ENCODE measurements at places on chromosomes 16 and 17.

GRCh38 chr16:22671301-22672076 is 142.5 kb upstream of the HS3ST2 start:
- DNase-seq: no peak

DNA sequence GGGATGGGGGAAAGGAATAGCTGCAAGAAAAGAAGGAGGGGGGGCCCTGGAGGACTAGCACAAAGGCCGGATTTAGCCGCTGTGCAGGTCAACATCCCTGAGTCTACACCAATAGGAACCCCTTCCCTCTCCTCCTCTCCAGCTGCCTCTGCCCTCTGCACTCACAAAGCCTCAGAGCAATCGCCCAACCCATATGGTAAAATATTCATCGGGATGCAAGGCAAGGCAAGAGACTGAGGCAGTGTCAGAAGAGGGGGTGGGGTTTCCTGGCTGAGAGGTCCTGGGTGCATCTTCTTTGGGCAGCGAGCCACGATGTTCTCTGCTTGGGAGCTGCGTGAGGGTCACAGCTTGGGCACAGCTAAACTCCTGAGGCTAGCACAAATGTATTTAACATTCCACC is 115.5 kb upstream of the NLRP1 start:
- DNase-seq: no peak

DNA sequence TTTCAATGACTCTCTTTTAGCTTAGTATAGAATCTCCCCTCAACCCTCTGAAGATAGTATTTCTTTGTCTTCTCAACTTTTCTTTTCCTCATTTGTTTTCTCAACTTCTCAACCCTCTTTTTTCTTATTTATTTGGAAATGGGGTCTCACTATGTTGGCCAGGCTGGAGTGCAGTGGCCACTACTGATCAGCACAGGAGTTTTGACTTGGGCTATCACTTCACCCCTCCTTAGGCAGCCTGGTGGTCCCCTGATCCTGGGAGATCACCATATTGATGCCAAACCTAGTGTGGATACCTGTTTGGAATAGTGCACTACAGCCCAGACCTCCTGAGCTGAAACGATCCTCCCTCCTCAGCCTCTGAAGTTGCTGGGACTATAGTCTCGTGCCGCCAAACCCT is 79.8 kb downstream of the PITPNC1 start:
- DNase-seq: no peak

DNA sequence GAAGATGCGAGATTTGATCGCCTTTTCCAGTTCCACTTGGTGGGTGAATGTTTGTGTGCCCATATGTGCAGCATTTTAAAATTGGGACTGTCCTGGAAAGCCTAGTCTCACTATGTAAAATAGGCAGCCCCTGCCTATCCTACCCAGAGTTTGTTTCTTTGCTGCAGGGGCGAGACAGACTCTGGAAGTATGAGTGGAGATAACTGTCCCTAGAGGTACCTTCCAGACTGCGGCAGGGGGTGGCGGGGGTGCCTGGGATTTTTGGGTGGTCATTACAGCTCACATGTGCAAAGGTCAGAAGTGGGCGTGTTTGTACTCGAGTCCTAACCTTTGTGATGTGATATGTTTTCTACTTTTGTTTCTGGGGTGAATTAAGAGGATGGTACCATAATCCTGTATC is 36.6 kb downstream of the MPRIP start:
- DNase-seq: no peak

- no peak for DNase-seq
Measured at GRCh38 chr16:46748775-46749705, 896 bp upstream of the MYLK3 start.

- DNase-seq: no peak
Measured at GRCh38 chr17:43434902-43435319, 36.1 kb downstream of the ARL4D start.

- no peak for DNase-seq
Measured at GRCh38 chr17:36550491-36551417, 6.0 kb downstream of the GGNBP2 start.

- peak; percentile 26 for DNase-seq
Measured at GRCh38 chr17:12953156-12953555, 64.7 kb downstream of the ELAC2 start.

DNA sequence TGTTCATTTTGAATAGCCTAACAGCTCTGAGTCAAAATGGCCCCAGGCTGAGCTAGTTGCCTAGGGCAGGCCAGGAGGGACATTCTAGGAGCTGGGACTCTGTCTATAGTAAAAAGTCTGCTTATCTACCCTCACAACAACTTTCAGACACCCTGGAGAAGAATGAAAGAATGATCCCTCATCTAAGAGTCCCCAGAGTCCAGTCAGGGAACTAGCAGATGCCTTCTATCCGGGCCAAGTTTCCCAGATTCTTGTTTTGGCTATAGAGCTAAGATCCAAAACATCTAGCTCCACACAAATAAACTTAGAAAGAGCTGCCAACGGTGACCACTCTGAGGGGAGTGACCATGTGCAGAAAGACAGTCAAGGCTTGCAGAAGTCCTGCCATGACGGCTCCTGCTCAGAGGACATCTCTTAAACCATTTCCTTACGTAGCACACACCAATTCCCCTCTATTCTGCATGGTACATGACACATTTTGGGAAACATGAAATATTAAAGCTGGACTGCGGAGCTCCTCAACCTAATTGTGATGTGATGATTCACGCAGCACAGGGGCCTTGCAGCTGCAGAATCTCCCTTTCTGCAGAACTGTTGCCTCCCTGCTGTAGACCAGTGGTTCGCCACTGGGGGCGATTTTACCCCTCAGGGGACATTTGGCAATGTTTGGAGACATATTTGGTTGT is 24.2 kb downstream of the FAM20A start:
- no peak for DNase-seq

- no peak for DNase-seq
Measured at GRCh38 chr16:80887062-80887461, 82.7 kb upstream of the CDYL2 start.

- no peak for DNase-seq
Measured at GRCh38 chr16:66474750-66475199, 47.7 kb downstream of the BEAN1 start.

GRCh38 chr17:17556671-17557070 is 34.8 kb downstream of the PEMT start:
- no peak for DNase-seq

DNA sequence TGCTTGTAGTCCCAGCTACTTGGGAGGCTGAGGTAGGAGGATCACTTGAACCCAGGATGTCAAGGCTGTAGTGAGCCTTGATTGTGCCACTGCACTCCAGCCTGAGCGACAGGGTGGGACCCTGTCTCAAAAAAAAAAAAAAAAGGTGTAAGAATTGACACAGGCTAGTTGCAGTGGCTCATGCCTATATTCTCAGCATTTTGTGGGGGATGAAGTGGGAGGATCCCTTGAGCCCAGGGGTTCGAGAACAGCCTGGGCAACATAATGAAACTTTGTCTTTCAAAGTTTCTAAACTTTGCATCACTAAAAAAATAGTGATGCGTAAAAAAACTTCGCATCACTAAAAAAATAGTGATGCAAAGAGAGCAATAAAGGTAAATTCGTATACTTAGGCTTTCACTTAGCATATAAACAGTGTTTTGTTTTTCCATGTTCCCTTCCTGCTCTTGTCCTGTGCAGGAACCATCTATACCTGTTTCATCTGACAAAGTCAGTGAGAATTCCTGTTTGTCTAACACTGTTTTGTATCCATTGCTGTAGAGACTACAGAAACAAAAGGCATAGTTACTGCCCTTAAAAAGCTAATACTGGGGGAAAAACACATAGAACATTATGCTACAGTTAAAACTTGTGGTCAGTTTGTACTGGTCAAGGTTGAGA is 32.1 kb downstream of the CTCF start:
- no peak for DNase-seq

DNA sequence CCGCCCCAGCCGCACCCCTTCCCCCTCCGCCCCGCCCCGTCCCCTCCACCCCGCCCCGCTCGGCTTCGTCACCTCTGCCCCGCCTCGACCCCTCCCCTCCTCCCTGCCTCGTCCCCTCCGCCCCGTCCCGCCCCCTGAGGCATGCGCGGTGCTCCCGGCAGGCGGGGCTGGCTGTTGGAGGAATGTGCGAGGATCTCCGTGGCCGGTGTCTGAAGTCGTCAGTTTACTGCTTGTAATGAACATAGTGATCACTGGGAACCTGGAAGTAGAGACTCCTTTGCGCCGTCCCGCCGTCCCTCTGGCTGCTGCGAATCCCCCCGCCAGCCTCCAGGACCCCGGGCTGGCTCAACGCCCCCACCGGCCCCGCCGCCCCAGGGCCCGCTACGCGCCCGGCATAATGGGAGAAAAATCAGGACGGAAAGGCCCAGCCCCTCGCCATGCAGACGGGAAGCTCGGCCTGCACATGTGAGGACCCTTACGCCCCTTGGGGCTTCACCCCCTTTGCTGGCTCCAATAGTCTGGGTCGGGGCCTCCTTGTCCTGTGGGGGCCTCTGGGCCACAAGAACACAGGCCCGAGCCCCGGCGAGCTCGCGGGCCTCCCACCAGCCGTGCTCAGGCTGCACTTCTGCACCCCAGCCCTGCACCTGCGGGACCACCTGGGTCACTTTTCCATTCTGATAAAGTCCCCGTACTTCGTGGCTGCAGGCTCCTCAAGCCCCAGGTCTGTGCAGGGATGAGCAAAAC is 743.1 kb downstream of the KCNJ18 start:
- no peak for DNase-seq

GRCh38 chr17:68509141-68510057 is 2.8 kb upstream of the PRKAR1A start:
- DNase-seq: no peak

Measured in amygdala (tissue), 56 donors.